ENCODE measurements at places on chromosomes 4 and X. TPM values are rescaled to one million over a fixed set of nuclear protein-coding genes. Genes with fewer than 3 reads are reported as not detected.
A peak's percentile ranks its signal among the peaks of the same experiment; 100 is the strongest.

- no peak for DNase-seq
- H3K4me1 ChIP-seq, result no peaks in the 10 kb centered on the region
- H3K4me3 ChIP-seq, result no peak overlapping the region
These were observed 153.8 kb downstream of the NR3C2 start for GRCh38 chr4:148288448-148288847.

- no peak for DNase-seq
- H3K27ac ChIP-seq, result no peak overlapping the region
- no peaks in the 10 kb centered on the region for H3K36me3 ChIP-seq
- H3K27me3 ChIP-seq, result no peaks in the 10 kb centered on the region
- H3K4me1 ChIP-seq, result peaks cover 7% of the 10 kb centered on the region
These were observed 37.0 kb downstream of the FNIP2 start for GRCh38 chr4:158805635-158806471.

DNA sequence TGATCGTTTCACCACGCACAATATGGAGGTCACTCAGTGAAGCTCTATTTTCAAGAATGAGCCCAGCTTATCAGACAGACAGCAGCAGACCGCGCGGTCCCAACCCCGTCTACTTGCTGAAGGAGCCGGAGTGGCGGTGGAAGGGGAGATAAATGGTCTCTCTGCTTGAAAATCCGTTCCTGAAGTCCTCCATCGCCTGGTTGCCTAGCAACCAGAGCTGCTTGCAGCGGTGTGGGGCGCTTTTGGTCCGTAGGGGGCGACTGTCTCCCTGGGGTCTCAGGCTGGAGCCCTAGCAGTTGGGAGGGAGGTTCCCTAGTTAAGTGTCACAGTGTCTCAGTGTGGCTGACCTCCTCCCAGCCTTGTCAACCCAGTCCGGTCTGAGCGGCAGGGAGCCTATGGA lies 8.3 kb upstream of the DLG3 start:
- DNase-seq, result no peak
- no peaks in the 10 kb centered on the region for H3K36me3 ChIP-seq
- H3K27me3 ChIP-seq, result peaks cover 2% of the 10 kb centered on the region
- H3K27ac ChIP-seq, result no peak overlapping the region
- no peak overlapping the region for H3K4me3 ChIP-seq

GRCh38 chrX:74259885-74260491 lies 44.0 kb upstream of the ZCCHC13 start:
- DNase-seq, result no peak
- H3K27ac ChIP-seq, result no peak overlapping the region
- no peaks in the 10 kb centered on the region for H3K27me3 ChIP-seq
- no peak overlapping the region for H3K4me3 ChIP-seq
- peaks cover 15% of the 10 kb centered on the region for H3K36me3 ChIP-seq
- H3K4me1 ChIP-seq, result no peaks in the 10 kb centered on the region

- H3K27ac ChIP-seq, result no peak overlapping the region
- H3K36me3 ChIP-seq, result no peaks in the 10 kb centered on the region
- no peaks in the 10 kb centered on the region for H3K4me1 ChIP-seq
- H3K4me3 ChIP-seq, result no peak overlapping the region
These were observed 131.6 kb downstream of the EMCN start for GRCh38 chr4:100386270-100386669.

DNA sequence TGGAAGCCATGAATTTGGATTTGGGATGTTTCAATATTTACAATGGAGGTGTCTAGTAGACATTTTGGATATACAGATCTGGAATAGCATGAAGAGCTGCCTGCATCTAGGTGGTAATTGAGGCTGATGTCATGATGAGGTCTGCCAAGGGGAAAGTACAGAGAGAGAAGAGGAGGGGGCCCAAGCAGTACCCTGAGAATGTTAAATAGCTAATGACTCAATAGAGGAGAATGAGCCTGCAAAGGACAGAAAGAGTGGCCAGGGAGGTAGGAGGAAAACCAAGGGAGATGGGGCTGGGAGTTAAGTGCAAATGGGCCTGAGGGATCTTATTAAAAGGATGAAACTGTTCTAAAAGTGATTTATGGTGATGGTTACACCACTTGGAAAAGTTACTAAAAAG lies 182.2 kb upstream of the KIT start:
- DNase-seq, result no peak
- no peak overlapping the region for H3K27ac ChIP-seq
- H3K4me3 ChIP-seq, result no peak overlapping the region
- peaks cover 6% of the 10 kb centered on the region for H3K4me1 ChIP-seq
- H3K36me3 ChIP-seq, result no peaks in the 10 kb centered on the region

DNA sequence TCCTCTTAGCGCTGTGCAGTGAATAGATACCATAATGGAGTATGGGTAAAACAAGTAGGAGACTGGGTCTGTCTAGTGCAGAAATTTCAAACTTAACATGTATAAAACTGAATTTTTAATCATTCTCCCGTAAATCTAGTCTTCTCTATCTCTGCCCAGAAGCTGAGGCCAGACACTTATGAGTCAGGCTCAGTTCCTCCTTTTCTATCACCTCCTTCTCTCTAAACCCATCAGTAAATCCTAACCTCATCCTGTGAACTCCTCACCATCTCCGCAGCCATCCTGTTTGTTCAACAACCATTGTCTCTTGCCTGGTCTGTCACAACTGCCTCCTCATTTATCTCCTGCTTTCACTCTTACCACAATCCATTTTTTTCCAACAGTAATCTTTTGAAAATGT lies 19.8 kb upstream of the SGMS2 start:
- no peak overlapping the region for H3K27ac ChIP-seq
- no peaks in the 10 kb centered on the region for H3K4me1 ChIP-seq
- H3K27me3 ChIP-seq, result peaks cover 10% of the 10 kb centered on the region
- no peak overlapping the region for H3K4me3 ChIP-seq

- H3K4me1 ChIP-seq, result no peaks in the 10 kb centered on the region
- DNase-seq, result no peak
- H3K27me3 ChIP-seq, result no peaks in the 10 kb centered on the region
- no peak overlapping the region for H3K27ac ChIP-seq
- H3K4me3 ChIP-seq, result no peak overlapping the region
These were observed 365.6 kb upstream of the EDA2R start for GRCh38 chrX:67004451-67004850.

- peaks cover 32% of the 10 kb centered on the region for H3K27me3 ChIP-seq
- no peak overlapping the region for H3K27ac ChIP-seq
- no peaks in the 10 kb centered on the region for H3K36me3 ChIP-seq
- no peak overlapping the region for H3K4me3 ChIP-seq
- DNase-seq, result peak; percentile 4
These were observed 99.6 kb upstream of the SORBS2 start for GRCh38 chr4:185911556-185912064.

DNA sequence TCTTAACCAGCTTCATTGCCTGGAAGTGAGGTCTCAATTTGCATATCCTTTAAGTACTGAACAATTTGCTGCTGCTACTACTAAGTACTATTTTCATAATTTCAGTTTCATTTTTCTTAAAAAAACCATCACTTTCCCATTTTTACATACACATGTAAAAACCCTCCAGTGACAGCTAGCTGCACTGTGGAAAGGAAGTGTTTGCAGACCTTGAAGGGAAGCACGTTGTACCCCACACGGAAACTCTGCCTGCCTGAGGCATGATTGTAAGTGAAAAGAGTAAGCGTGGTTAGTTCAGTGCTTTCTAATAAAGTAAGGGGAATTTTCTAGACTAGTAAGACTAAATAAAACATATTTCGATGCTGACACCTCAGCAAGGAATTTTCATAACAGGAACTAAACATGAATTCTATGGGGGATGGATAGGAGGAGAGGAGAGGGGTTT lies 103.6 kb downstream of the RAPGEF2 start:
- DNase-seq, result peak; percentile 76
- no peaks in the 10 kb centered on the region for H3K36me3 ChIP-seq
- H3K4me3 ChIP-seq, result no peak overlapping the region
- no peak overlapping the region for H3K27ac ChIP-seq

DNA sequence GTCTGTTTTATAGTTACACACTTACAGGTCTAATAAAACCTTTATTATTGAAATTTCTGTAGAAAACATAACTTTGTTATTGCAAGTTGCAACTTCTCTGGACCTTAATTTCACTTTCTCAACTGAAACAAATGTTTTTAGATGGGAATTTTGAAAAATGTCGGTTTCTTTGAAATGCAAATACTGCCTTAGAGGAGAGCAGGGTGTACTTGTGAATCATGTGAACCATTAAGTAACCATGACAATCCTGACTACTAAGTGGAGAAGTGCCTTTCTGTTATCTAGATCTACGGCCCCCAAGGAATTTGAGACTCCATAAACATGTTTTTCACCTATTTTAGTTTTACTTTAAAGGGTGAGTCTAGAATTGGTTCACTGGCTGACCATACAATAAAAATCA lies 8.5 kb upstream of the ARMCX2 start:
- H3K27me3 ChIP-seq, result peaks cover 21% of the 10 kb centered on the region
- no peak overlapping the region for H3K4me3 ChIP-seq
- no peak overlapping the region for H3K27ac ChIP-seq
- no peaks in the 10 kb centered on the region for H3K4me1 ChIP-seq
- no peaks in the 10 kb centered on the region for H3K36me3 ChIP-seq

GRCh38 chrX:72430405-72430968 lies 124.8 kb upstream of the CITED1 start:
- H3K4me3 ChIP-seq, result no peak overlapping the region
- H3K27ac ChIP-seq, result no peak overlapping the region

DNA sequence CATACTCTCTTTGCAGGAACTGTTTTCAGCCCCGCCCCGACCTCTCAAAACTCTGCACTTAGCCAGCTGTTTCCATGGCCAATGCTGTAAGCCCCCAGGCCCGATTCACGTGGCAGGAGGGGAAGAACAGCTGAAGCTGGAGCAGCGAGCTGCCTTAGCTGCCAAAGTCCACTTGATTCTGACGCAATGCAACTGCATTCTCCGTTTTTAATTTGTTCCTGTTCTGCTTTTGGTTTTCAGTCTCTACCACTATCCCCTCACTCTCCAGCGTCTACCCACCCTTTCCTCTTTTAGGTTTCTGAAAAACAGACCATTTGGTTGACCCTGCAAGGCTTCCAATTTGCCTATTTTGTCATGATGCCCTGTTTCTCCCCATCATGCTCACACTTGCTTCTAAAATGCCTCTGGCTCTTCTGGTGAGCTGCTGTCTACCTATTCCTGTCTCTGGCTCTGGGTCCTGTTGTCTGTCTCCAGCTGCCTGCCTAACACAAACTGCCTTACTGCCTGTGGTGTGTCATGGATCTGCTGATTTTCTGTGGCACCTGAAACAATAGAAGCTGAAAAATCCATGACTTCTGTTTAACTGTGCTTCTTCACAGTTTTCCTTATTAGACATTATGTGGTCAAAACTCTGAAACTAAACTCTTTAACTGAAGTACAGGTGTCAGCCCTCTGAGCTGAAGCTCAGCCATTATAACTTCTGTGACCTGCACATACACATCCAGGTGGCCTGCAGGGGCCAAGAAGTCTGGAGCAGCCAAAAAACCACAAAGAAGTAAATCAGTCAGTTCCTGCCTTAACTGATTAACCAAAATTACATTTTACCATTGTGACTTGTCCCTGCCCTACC lies 160.5 kb upstream of the AGTR2 start:
- H3K36me3 ChIP-seq, result no peaks in the 10 kb centered on the region
- H3K27ac ChIP-seq, result no peak overlapping the region
- H3K4me3 ChIP-seq, result no peak overlapping the region

DNA sequence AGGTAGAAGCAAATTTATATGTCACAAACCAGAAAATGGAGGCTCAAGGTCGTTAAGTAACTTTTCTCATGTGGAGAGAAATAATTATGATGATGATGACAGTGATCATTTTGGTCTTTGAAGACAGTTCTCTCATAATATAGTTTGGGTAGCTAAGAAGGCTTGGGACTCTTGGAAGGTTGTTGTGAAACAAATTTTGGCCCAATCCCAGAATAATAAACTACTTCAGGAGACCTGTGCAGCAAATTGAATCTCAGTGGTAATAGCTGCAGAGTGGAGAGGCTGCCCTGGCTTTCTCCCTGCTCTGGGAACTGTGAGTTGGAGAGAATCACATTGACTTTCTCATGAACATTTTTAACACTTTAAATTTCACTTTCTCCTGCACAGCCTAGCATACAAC lies 217.2 kb upstream of the BOD1L1 start:
- H3K4me1 ChIP-seq, result no peaks in the 10 kb centered on the region
- H3K27me3 ChIP-seq, result no peaks in the 10 kb centered on the region
- H3K36me3 ChIP-seq, result no peaks in the 10 kb centered on the region
- H3K4me3 ChIP-seq, result no peak overlapping the region
- DNase-seq, result no peak

DNA sequence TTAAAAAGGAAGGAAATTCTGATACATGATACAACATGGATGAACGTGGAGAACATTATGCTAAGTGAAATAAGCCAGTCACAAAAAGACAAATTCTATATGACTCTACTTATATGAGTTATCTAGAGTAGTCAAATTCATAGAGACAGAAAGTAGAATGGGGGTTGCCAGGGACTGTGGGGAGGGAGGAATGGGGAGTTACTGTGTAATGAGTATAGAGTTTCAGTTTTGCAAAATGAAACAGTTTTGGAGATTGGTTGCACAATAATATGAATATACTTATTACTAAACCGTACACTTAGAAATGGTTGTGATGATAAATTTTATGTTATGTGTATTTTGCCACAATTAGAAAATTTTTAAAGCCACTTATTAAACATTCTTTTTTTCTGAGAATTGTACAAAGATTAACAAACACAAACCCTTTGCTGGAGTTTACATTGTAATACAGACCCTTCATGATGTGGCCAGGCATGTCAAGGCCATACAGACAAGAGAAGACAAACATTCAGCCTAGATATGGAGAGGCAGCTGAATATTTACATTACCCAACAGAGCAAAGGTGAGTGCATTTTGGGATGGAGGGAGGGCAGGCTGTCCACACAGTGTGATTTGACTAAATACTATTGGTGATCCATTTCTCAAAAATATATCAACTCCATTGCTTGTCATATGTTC lies 21.2 kb upstream of the GPC3 start:
- no peak for DNase-seq
- no peaks in the 10 kb centered on the region for H3K4me1 ChIP-seq
- H3K4me3 ChIP-seq, result no peak overlapping the region
- H3K27me3 ChIP-seq, result no peaks in the 10 kb centered on the region
- no peaks in the 10 kb centered on the region for H3K36me3 ChIP-seq
- no peak overlapping the region for H3K27ac ChIP-seq

DNA sequence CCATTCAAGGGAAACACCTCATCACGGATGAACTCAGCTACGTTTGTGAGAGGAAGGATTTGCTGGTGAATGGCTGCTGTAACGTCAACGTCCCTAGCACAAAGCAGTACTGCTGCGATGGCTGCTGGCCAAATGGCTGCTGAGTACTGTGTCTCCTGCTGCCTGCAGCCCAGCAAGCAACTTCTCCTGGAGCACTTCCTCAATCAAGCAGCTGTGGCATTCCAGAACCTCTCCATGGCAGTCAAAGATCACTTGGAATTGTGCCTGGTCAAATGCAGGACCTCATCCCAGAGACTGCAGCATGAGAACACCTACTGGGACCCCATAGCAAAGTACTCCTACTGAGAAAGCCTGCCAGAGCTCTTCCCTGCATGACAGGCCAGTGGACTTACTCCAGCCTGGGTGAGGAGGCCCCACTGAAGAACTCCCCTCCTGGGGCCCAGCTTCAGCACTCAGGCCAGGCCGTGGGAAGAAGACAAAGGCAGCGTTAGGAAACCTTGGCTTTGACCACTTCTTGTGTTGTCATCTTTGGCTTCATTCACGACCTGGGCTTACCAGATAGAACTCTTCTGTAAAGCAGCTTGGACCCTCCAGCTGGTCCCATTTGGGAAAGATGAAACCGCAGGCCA lies 244.3 kb downstream of the RBMX2 start:
- H3K4me3 ChIP-seq, result no peak overlapping the region
- no peak for DNase-seq
- no peak overlapping the region for H3K27ac ChIP-seq
- H3K27me3 ChIP-seq, result peaks cover 1% of the 10 kb centered on the region
- no peaks in the 10 kb centered on the region for H3K36me3 ChIP-seq

NPNT gene
- not detected for polyA plus RNA-seq

PLS3 gene
- polyA plus RNA-seq, result 123 TPM

CAPN6 gene
- polyA plus RNA-seq, result not detected

LRP2BP gene
- polyA plus RNA-seq, result 0.06 TPM

ZFP42 gene
- polyA plus RNA-seq, result not detected

STX18 gene
- polyA plus RNA-seq, result 23.4 TPM

Measured in IMR-90 (cell line).